T1000 (cell line): ENCODE measurements at places on chromosomes 11 and 22.

DNA sequence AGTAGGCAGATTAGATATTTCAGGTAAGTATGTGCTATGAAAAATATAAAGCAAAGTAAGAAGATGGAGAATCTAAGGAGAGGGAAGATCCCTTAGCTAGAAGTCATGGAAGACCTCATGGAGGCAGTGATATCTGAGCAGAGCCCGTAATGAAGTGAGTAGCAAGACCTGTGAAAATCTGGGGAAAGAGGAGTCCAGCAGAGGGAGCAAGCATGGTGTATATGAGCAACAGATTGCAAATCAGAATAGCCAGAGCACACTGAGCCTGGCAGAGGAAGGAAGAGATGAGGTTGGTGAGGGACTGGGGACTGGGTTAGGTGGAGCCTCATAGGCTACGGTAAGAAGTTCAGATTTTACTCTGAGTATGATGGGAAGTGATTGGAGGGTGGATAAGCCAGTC, 9.4 kb downstream of the LHFPL7 start:
- no peak for DNase-seq

DNA sequence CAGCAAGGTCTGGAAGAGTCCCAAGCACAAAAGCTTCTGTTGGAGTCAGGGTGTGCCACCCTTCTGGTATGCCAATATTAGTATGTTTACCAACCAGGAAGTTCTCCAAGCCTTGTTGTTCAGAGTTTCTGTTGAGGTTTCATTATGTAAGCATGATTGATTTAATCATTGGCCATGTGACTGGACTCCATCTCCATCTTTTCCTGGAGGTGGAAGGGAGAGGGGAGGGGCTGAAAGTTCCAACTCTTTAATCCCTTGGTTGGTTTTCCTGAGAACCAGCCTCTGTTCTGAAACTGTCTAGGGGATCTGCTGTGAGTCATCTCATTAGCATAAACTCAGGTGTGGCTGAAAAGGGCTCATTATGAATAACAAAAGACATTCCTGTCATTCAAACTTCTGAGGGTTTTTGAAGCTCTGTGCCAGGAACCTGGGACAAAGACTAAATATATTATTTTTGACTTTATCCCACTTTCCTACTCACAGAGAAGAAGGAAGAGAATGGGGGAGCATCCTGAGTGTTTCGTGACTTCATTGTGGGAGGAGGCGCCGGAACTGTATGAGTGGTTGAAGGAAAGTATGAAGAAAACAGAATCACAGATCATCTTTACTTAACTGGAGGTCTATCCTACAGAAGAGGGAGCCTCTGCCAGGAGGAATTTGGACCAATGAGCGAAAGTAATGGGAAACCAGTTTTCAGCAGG, 138.2 kb downstream of the NECTIN1 start:
- no peak for DNase-seq

DNA sequence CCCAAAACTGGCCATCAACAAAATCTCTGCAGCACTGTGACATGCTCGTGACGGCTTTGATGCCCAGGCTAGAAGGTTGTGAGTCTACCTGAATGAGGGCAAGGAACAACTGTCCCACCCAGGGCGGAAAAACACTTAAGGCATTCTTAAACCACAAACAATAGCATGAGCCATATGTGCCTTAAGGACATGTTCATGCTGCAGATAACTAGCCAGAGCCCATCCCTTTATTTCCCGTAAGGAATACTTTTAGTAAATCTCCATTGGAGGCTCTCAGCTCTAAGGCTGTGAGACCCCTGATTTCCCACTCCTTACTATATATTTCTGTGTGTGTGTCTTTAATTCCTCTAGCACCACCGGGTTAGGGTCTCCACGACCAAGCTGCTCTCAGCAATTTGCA, 3.4 kb downstream of the CHORDC1 start:
- DNase-seq, result no peak

- DNase-seq, result no peak
Observed at GRCh38 chr11:66465373-66466224, 1.1 kb upstream of the PELI3 start.

GRCh38 chr22:43136255-43136654, 6.9 kb downstream of the MCAT start:
- DNase-seq, result no peak

DNA sequence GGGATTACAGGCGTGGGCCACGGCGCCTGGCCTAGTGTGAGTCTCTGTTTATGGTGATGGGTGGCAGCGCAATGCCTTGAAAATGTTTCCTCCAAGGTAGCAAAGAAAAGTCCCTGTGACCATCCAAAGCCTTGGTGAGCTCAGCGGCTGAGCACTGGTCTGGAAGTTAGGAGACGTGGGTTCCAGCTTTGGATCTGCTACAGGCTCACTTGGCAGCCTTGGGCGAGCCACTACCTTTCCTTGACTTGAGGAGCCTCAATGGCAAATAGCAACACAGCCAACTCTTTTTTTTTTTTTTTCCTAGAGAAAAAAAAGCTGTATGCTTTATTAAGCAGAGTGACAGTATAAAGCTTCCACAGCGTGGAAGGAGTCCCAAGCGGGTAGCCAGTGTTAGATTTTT, 61.3 kb upstream of the RASD2 start:
- no peak for DNase-seq

DNA sequence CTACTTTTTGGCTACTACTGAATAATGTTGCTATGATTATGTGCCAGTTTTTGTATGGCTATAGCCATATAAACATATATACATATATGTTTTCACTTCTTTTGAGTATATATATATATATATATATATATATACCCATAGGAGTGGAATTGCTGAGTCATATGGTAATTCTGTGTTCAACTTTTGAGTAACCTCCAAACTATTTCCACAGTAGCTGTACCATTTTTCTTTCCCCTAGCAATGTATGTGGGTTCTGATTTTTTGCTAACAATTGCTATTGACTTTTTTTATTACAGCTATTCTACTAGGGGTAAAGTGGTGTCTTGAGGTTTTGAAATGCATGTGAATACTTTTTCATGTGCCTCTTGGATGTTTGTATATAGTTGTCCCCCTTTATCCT, 30.4 kb downstream of the CBL start:
- no peak for DNase-seq

GRCh38 chr11:23111527-23111926, 251.3 kb upstream of the CCDC179 start:
- DNase-seq, result no peak

- no peak for DNase-seq
Observed at GRCh38 chr11:24348908-24349307, 147.9 kb upstream of the LUZP2 start.

DNA sequence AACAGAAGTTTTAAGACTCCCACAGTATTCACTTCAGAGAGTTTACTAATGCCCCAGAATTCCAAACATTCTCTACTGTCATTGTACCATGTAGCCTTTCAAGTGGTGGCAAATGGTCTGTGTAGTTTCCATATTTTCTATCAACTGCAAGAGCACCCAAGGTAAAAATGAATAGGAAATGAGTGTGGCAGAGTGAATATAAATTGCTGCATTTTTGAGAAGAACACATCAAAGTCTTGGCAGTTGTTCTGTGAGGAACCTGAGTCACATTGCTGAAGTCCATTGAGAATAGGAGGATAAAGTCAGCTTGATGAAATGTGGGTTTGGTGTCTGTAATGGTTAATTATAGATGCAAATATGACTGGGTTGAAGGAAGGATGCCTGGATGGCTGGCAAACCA, 193.6 kb downstream of the AASDHPPT start:
- no peak for DNase-seq

DNA sequence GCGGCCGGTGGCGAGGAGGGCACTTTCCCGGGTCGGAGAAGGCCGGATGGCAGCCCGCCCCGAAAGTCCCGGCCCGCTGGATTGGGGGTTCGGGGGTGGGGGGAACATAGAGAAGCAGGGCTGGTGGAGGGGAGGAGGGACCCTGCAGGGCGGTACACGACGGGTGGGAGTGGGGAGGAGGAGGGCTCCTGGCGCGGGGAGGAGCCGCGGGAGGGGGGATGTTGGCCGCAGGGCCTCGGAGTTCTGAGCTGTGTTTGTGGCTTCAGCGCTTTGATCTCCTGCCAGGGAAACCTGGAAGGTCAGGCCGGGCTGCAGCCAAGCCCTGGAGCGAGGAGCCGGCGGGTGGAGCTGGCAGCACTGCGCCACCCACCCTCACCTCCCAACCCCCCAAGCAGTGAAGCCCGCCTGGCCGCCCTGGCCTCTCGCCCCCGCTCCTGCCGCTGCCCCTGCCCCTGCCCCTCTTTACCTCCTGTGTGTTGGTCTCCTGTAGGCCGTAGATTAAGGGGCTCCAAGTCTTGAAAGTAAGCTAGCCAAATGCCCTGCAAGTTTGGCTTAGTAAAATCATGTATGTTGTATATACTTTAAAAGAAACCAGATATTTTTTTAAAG, 30.9 kb downstream of the C22orf31 start:
- DNase-seq, result no peak

DNA sequence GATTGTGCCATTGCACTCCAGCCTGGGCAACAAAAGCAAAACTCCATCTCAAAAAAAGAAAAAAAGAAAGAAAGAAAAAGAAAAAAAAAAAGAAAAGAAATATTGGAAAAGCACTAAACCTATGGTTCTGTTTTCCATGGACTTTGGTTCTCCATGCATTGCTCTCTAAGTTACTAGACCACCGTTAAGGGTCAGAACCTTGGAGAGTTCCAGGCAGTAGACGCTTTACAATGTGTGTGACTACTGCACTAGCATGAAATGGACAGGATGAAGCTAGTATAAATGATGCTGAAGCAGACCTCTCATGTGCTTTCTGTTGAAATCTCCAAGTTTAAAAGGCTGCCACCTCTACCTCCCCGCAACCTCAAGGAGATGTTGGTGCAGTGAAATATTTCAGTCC, 63.5 kb downstream of the SIK2 start:
- no peak for DNase-seq

GRCh38 chr11:17211286-17211685, 3.5 kb upstream of the PIK3C2A start:
- no peak for DNase-seq

GRCh38 chr22:18110194-18110953, at the start of gene TUBA8:
TUBA8 (plus strand) TSS chr22:18110809; CDS start chr22:18110866, 57 bp downstream.
- DNase-seq, result no peak

- no peak for DNase-seq
Observed at GRCh38 chr22:44586351-44586990, 88.4 kb upstream of the RTL6 start.

DNA sequence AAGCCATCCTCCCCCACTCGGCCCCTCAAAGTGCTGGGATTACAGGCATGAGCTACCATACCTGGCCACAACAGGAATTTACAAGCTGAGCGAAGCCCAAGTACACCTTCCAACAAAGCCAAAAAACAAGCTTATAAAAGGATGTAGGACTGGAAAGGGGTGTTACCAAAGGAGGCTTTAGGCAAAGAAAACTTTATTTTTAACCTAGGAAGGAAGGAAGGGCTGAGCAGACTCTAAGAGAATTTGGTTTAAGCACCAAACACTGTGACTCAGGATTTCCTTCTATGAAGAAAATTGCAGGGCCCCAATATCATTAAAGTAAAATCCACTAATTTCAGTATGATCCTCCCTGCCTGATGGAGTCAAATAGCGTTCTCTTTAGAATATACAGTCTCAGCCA, 12.1 kb downstream of the DENND5A start:
- no peak for DNase-seq

DNA sequence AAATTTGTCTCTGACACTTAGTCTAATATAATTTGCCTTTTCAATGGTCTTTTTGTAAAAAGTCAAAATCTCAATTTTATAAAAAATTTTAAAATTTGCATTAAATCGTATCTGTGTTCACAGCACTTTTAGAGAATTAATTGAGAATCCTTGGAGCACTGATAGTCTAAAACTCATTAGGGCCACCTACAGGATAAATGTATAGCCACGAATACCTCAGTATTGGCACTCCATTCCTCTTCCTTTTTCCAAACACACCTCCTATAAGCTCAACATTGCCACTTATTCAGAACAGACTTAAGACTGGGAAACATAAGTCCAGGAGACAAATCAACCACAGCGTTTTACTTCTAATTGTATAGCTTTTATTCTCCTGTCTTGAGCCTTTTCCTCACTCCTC, 776.0 kb upstream of the ARHGAP42 start:
- no peak for DNase-seq

DNA sequence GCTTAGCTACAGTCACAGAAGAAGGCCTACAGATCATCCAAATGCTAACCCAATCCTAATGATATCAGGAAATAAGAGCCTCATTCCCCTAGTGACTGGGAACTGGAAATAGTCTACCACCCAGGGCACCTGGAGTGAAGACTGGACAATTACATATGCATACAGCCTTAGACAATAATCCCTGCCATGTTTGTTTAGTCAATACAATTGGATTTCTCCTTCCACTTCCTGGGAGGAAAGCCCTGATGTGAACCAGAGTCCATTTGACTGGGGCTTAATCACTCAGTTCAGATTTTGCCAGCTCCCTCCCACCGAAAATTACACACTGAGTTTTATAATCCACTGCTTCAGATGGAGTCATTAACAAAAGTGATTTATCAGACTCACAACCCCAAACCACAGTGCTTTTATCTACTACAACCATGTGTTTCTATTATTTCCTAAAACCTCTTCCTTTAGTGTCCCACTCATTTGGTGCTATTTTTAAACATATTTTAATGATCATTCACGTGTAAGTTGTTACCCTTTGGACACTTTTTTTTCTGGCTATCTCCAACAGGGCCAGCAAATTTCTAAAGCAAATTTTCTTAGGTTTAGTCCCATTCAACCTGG, 29.9 kb downstream of the CWF19L2 start:
- no peak for DNase-seq

DNA sequence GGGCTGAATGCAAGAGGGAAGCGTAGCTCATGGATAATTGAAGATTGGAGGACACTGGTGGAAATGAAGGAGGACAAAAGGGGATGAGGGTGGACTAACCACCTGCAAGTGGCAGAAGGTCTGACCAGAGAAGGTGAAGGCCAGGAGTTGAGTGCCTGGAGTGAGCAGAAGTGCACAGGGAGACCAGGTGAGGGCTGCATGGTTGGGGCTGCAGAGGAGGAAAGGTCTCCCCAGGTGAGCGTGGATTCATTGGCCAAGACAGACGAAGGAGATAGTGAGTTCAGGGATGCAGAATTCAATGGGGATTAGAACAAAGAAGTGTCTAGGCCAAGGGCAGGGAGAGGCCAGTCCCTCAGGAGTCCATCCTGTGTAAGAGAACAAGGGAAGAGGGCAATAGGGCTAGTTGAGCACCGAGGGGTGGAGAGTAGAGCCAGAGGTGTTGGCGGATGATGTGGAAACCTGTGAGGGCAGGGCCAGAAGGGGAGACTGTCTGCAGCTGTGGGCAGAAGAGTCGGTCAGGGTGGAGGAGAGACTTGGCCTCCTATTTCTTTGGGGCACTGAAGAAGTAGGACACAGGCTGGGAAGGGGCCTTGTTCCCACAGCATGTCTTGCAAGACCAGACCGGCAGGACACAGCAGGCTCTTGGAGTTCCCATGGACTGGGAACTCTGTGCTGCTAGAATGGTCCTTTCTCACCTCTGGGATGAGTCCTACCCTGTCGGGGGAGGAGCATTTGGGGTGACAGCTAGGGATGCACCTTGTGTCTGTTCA, 6.7 kb downstream of the TRIM29 start:
- DNase-seq, result no peak

DNA sequence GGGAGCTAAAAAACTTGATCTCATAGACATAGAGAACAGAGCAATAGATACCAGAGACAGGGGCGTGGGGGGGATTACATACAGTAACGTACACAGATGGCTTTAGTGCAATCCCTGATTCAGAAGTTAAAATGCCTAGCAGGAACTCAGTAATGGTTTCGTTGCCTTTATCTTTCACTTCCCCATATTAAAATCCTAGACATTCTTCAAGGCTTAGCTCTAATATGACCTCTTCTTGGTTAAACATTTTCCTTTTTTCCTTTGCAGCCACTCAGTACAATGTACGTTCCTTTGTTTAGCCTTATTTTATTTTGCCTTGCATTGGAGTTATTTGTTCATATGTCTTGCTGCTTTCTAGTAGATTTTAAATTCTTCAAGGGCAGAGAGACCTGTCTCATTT, 104.9 kb downstream of the C11orf87 start:
- DNase-seq, result no peak

GRCh38 chr22:26890870-26891269, 233.5 kb downstream of the MIAT start:
- DNase-seq, result no peak
